T-helper 22 cell (primary cell): ENCODE measurements at places on chromosomes 16 and 17.

DNA sequence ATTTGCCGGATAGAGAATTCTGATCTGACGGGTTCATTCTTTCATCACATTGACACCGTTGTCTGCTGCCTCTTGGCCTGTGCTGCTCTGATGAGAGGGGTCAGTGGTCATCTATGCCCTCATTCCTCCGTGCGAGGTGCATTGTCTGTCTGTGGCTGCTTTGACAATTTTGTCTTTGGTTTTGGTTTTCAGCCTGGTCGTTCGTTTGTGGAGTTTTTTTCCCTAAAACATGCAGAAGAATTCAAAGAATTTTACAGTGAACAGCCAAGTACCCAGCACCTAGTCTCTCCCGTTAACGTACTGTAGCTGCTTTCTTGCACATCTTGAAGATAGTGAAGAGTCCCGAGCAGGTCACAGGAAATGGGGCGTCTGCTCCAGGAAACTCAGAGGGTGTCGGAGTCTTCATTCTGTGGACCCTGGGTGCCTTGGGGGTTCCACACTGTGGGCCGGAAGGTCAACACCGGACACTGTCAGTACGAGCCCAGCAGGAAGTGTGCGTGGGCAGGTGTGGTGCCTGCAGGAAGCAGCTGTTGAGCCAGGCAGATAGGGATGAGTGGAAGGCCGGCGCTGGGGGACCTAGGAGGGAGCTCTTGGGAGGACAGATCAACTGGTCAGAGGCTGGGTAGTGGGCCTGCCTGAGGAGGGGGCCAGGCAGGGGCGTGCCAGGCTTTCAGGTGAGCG lies 28.2 kb downstream of the CRAMP1 start:
- DNase-seq: no peak

DNA sequence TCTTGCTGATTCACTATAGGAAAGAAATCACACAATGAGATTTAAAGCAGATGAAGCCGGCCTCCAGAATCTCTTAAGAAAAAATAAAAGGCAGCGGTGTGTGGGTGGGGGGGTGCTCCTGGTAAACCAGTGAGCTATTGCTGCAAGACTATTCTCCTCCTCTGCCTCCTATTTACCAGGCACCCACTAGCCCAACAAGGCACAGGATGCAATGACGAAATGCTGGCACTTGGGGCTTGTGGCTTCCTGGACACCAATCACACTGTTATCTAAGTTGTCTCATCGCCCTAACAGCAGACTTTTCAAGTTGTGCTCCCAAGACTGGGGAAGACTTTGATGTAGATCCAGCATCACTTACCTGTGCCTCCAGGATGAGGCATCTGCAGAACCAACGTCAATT lies 50.2 kb upstream of the NDRG4 start:
- no peak for DNase-seq

GRCh38 chr16:89168381-89169189 lies 3.0 kb upstream of the CDH15 start:
- no peak for DNase-seq

DNA sequence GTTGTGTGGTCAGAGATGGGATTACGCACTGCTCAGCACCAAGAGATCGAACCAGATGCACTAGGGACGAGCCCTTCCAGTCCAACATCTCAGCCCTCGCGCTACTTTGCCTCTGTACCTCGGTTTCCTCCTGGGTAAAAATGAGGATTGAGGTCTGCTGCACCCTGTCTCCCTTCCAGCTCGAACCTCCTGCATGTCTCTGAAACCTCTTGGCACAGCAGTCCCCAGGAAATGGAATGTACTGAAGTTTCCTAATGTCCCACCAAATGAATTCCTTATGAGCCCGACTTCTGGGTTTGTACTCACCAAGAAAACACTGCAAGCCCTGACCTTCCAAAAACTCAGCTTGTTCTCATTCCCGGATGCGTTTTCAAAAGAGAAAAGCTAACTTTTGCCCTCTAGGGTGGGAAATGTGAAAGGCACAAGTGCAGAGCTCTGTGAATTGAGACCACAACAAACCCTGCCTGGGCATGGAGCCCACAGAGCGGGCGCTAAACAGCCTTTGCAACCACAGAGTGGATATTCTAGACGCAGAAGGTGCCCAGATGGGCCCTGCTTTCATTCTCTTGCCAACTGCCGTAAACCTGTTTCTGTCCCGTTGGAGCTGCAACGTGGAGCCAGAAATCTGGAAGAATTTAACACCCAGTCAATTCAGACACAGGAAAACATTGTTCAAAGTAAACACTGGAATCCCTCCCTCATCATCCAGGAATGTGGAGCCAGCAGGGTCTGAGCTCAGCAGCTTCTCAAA lies 10.3 kb downstream of the CDRT4 start:
- DNase-seq: no peak

- no peak for DNase-seq
These were observed 18.6 kb upstream of the LONP2 start for GRCh38 chr16:48225456-48225855.

GRCh38 chr16:58494981-58495520 lies 4.9 kb upstream of the NDRG4 start:
- peak; percentile 21 for DNase-seq
